ENCODE measurements at places on chromosomes 7 and 10.
A peak's percentile ranks its signal among the peaks of the same experiment; 100 is the strongest.

DNA sequence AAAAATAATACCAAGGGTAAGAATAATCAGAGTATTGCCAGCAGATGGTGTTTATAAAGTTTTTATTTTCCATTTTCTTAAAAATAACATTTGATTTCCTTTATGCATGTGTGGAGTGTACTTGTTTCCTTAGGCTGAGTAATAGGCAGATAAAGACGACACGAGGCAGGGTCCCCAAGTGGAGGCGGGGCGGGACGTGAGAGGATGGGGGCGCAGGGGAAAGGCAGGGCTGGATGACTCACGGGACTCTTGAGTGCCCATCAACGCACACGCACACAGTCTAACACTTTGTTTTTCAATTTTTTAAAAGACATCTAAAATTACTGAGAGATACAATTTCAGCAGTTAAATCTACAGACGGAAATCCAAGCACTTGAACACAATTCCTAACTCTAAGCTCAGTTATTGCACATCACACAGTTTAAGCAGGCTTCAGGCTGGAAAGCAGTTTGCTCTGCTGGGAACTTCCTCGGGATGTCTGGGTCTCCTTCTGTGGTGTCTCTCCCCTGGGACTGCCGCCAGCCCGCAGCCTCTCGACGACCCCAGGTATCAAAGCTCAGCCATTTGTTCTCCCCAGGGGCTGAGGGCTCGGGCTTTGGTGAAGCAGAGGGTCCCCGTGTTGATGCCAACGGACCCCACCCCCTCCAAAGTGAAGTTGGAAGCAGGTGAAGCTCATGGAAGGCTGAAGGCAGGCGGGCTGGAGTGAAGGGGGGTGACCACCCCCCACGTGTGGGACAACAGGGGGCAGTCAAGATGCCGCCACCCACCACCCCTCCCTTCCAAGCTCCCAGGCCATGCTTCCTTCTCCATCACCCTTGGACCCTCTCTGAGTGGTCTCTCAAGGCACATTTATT is 29.1 kb downstream of the SPOCK2 start:
- no peak for DNase-seq

- DNase-seq: no peak
Measured at GRCh38 chr10:15426558-15426957, 55.5 kb upstream of the FAM171A1 start.

- DNase-seq: peak; percentile 69
Measured at GRCh38 chr10:22849077-22849805, 78.6 kb upstream of the ARMC3 start.

DNA sequence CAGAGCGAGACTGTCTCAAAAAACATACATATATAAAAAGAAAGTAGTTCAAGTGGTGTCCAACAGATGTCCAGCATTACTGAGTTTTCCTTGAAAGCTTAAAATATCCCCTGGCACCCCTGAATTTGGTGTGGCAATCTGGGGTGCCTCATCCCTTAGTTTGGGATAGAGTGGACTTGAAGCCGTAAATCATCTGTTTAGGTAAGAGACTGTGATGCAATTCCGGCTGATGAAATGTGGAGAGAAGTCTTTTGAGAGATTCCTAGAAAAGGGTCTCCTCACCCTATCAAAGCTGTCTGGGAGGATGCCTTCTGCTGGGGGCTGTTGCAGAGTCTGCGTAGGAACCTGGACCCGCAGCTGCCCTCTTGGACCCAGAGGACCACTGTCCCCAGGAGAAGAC is 408.0 kb downstream of the RPS24 start:
- DNase-seq: no peak

DNA sequence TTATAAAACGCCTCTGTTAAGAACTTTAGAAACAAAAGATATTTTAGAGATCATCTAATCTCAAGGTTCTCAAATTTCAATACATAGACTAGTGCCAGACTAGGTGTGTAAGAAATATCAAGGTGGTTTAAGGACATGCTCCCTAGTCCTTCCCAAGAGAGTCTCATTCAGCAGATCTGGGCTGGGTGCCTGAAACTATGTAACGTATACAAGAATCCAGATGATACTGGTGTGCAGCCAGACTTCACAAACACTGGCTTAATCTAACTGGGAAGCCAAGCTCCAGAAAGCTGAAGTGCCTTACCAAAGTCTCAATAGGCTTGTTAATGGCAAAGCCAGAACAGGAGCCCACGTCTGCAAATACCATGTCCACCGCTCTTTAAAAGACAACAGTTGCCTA is 105.0 kb upstream of the AMPH start:
- no peak for DNase-seq

- no peak for DNase-seq
Measured at GRCh38 chr10:60149003-60149402, 240.7 kb downstream of the ANK3 start.

GRCh38 chr7:37354656-37355131 is 94.0 kb downstream of the ELMO1 start:
- DNase-seq: no peak

DNA sequence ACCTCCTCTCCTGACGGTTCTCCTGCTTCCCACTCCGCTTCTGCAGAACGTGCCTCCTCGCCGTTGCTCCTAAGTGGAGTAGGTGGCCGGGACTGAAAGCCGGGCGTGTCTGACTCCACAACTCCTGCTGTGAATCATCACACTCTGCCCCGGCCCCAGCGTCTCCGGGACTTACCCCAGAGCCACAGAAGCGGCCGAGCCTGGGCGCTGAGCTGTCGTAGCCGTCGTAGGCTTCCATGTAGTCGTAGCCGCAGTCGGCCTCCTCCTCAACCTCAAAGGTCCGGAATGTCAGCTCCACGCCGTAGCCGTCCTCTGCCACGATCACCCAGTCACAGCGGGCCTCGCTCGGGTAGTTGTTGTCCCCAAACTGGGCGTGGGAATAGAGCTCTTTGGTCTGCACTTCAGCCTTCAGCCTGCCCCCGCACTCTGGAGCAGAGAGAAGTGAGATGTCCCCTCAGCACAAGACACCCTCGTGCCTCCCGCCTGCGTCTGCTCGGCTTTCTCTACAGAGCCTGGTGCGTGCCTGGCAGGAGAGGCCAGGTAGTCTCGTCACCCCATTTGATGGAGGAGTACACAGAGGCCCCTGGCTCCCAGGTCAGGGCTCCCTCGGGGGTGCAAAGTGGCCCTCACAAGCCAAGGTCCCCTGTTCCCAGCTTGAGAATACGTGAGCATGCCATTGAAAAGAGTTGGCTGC is 11.2 kb upstream of the OPALIN start:
- no peak for DNase-seq

DNA sequence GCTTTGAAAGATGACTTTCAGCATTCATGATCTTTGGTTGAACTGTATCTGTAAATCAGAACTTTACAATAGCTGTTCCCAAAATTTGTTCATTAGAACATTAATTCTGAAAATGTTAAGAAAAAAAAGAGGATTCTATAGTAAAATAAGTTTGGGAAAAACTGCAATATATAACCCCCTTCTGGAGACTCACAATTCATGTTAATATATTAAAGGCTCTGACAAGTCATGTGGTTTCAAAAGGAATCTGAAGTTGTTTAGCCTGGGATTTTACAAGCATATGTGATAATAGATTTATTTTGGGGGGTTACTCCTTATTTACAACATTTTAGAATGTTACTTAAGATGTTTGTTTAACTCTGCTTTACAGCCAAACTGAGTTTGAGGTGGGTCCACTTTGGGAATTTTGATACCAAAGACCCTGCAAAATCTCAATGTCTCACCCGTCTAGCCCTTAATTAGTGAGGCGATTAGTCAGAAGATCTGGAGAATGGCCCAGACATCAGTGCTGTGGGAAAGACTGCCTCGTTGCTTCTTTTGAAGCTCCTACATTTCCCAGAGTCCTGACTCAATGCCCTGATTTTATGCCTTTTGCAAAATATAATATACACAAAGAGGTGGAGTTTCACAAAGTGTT is 40.0 kb downstream of the CDK1 start:
- DNase-seq: no peak

GRCh38 chr7:98254951-98255610 is 3.0 kb upstream of the TECPR1 start:
- DNase-seq: no peak

DNA sequence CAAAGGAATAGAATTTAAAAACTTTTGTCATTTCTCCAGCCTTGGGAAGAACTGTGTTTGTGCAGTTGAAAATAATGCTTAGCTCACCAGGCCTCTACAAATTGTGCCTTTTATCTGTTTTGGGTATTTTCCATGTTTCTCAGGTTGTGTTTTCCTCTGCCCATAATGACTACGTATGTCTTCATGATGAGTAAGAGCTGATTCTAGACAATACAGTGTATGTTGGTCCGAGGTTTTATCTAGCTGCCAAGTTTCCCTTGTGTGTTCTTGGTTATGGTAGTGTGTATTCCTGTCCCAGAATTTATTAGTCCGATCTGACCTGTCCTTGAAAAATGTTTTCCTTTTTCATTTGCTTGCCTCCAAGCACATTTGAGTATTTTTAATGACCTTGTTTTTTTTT is 83.7 kb upstream of the GLCCI1 start:
- DNase-seq: no peak

- DNase-seq: no peak
Measured at GRCh38 chr10:98131619-98132018, 2.8 kb upstream of the R3HCC1L start.

GRCh38 chr7:132643302-132643701 is 67.0 kb upstream of the PLXNA4 start:
- DNase-seq: no peak

GRCh38 chr7:34330308-34330707 is 327.7 kb upstream of the NPSR1 start:
- no peak for DNase-seq

- no peak for DNase-seq
Measured at GRCh38 chr10:72927485-72927884, 27.1 kb downstream of the PLA2G12B start.

Data from amygdala (tissue), 56 donors.